ENCODE measurements at places on chromosomes 2 and 18. TPM values are rescaled to one million over a fixed set of nuclear protein-coding genes. Genes with fewer than 3 reads are reported as not detected.

The DHRS9 gene
- 0.72 TPM for total RNA-seq

The CYP27C1 gene
- total RNA-seq: 0.43 TPM

The GKN1 gene
- not detected for total RNA-seq

The TTC32 gene
- total RNA-seq: 8.3 TPM

The HNRNPLL gene
- 19.0 TPM for total RNA-seq

Data from tracheal epithelial cell (primary cell).